H1 (cell line): ENCODE measurements at places on chromosomes 12 and 14.

DNA sequence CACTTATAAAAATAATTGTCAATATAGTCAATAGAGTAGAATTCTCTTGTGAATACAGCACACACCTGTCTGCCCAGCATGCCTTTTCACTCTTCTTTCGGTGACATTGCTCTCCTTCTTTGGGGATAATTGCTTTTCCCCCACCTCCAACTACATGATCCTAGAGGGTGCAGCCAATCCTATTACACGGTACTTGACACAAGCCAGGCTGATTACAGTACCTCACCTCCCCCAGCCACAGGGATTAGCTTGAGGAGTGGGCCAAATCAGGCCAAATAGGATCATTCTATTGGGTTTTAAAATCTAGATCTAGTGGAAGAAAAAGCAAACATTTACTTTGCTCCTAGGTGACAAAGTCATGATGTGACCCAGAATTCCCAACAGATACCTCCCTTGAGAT lies 16.8 kb upstream of the NFYB start:
- H3K36me3 ChIP-seq = no peaks in the 10 kb centered on the region
- no peak overlapping the region for H3K4me3 ChIP-seq
- no peaks in the 10 kb centered on the region for H3K27me3 ChIP-seq
- DNase-seq = no peak
- H3K27ac ChIP-seq = no peak overlapping the region
- H3K4me1 ChIP-seq = no peaks in the 10 kb centered on the region

GRCh38 chr14:79420725-79421124 lies 790.6 kb downstream of the DIO2 start:
- no peak overlapping the region for H3K4me3 ChIP-seq
- H3K36me3 ChIP-seq = no peaks in the 10 kb centered on the region
- H3K4me1 ChIP-seq = no peaks in the 10 kb centered on the region
- H3K27me3 ChIP-seq = no peaks in the 10 kb centered on the region
- no peak for DNase-seq
- no peak overlapping the region for H3K27ac ChIP-seq

GRCh38 chr14:35332517-35333263 lies 40.5 kb downstream of the PSMA6 start:
- H3K4me1 ChIP-seq = peaks cover 37% of the 10 kb centered on the region
- H3K27ac ChIP-seq = no peak overlapping the region
- H3K36me3 ChIP-seq = no peaks in the 10 kb centered on the region
- no peaks in the 10 kb centered on the region for H3K27me3 ChIP-seq

DNA sequence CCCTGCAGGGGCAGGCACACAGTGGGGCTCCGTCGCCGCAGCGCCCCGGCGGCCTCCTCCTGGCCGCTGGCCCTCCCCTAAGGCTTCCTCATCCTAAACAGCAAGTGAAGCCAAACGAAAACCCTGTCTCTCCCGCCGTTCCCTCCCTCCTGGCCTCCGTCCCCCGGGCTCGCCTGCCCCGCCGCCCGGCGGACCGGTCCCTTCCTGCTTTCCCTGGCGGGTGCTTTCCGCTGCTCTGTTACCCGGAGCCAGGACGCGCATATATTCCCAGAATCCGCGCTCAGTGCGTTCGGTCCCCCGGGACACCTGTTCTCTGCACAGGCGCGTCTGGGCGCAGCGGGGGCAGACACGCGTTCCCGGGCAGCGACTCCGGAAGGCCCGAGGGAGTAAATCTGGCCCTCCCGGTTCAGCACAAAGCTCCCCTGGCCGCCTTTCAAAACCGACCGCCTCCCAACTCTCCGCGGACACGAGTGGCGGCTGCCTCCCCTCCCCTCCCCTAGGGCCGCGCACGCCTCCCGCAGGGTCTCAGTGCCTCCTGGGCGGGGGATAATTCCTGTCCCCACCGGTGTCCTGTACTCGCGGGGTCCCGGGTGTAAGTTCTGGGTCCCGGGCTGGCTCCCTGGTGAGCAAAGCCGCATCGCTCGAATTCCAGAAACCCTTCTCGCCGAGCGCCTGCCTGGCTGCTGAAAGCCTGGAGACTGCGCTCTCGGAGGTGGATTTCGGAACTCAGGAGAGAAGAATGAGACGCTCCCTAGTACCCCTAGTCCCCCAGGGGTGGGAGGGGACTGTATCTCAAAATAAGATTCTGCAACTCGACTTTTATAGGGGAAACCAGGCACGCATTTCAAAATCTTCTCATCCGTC lies 21.4 kb upstream of the CEP170B start:
- H3K4me1 ChIP-seq = peaks cover 14% of the 10 kb centered on the region
- no peak overlapping the region for H3K27ac ChIP-seq

DNA sequence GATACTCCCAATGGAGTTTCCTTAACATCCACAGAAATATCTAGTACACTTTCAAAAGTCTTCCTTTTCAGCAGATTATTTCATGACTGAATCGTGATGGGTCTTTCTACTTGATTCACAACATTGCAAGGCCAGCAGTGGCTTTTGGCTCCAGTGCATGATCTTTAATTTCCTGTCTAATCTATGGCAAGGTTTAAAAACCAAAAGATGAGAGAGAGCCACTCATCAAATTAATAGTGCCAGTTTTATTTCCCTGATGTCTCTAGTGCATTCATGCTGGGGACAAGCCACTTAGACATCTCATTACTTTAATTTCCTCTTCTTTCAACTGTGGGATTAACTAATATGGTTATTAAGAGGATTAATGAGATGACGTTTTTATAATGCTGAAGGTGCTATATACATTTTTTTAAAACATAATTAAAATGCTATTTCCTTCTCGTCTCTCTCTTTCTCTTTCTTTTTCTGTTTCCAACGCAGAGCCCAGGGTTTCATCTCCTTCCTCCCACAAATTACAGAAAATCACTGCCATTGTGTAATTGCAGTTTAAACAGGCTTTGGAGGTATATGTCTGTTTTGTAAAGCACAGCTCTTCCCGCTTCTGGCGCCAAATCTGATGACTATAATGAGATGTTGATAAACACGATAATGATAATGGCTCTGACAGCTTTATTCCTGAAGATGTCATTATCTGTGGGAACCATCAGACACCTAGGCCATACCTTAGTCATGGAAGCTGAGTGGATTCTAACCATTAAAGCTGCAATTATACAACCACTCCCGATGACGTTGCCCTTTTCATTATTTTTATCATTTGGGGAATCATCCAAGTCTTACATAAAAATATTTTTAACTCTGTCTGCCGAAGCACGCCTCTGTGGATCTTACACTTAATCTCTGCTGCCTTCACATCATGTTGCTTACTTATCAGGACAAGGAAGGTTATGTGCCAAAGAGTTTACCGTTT lies 103.1 kb upstream of the PPM1H start:
- no peak overlapping the region for H3K27ac ChIP-seq
- no peak for DNase-seq

DNA sequence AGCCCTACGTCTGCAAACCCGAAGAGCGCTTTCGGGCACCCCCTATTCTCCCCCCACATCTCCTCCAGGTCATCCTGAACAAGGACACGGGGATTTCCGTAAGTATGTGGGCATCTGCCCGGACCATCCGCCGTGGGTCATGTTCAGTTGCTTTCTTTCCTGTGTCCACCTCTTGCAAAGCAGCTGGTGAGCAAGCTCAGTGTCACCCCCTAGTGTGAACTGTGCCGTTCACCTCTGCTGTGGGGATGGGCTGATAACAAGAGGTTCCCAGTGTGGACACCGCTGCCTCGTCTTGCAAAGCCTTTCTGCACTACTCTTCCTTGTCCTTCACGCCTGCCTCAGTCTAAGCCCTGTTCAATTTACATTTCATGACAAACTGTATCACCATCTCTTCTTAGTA lies 8.6 kb downstream of the PRKAB1 start:
- no peaks in the 10 kb centered on the region for H3K27me3 ChIP-seq
- no peak for DNase-seq
- H3K4me3 ChIP-seq = no peak overlapping the region
- no peaks in the 10 kb centered on the region for H3K4me1 ChIP-seq
- no peak overlapping the region for H3K27ac ChIP-seq

DNA sequence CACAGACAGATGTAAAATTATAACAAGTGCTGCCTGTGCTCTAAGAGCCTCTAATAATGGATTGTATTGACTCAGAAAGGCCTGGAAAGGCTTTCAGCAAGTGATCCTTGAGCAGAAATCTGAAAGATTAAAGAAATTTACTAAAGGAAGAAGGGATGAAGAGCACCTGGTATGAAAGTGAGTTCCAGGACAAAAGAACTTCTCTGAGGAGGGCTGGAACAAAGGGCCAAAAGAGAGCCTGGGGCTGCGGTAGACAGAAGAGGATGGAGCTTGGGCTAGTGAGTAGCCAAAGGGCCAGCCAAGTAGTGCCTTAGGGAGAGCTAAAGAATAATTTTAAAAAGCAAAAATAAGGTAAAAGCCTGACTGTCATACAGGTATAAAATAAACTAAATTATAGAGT lies 44.0 kb downstream of the BCAT1 start:
- DNase-seq = peak; percentile 29
- no peak overlapping the region for H3K4me3 ChIP-seq
- H3K27ac ChIP-seq = no peak overlapping the region
- H3K36me3 ChIP-seq = no peaks in the 10 kb centered on the region
- H3K27me3 ChIP-seq = no peaks in the 10 kb centered on the region

DNA sequence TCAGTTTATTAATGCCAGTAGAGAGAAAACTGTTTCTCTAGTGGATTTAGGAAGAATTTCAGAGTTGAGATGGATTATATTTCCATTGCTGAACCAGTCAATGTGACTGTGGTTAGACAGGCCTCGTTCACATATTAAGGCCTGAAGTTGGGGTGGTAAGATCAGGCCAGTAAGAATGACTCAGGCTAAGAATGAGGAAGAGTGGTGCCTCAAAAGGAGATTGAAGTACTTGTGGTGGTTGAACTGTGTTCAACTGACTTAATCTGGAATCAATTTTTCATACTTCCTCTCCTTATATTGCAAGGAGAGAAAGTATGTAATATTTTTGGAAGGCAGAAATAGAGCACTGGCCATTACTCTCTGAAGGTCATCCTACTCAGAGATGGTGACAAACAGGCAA lies 37.8 kb upstream of the ATF7IP start:
- H3K27me3 ChIP-seq = no peaks in the 10 kb centered on the region
- no peak overlapping the region for H3K27ac ChIP-seq
- DNase-seq = no peak
- H3K4me3 ChIP-seq = no peak overlapping the region

DNA sequence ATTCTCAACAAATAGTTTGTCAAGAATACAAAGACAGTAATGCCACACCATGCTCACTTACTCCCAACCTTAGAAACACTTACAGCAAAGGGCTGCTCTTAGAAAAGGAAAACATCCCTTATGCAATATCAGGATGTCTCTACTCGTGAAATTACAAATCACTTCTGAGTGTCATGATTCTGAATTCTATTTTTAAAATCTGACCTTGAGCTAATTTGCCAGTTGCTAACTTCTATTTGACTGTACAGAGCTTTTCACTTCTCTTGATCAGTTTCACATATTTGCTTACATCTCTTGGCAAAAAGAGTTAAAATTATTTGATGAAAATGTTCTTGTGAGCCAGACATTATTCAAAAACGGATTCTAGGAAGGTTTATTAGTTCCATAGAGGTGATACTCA lies 136.7 kb upstream of the SLC35F4 start:
- no peak overlapping the region for H3K27ac ChIP-seq
- no peak for DNase-seq

- no peak overlapping the region for H3K27ac ChIP-seq
- no peak for DNase-seq
- H3K27me3 ChIP-seq = no peaks in the 10 kb centered on the region
- no peak overlapping the region for H3K4me3 ChIP-seq
These were observed 19.6 kb downstream of the SLC8B1 start for GRCh38 chr12:113315358-113315757.

- no peak for DNase-seq
- no peak overlapping the region for H3K27ac ChIP-seq
- H3K27me3 ChIP-seq = no peaks in the 10 kb centered on the region
- H3K4me1 ChIP-seq = peaks cover 8% of the 10 kb centered on the region
These were observed 37.7 kb downstream of the NRDE2 start for GRCh38 chr14:90293766-90294730.

- H3K36me3 ChIP-seq = no peaks in the 10 kb centered on the region
- no peak overlapping the region for H3K27ac ChIP-seq
- H3K4me1 ChIP-seq = no peaks in the 10 kb centered on the region
- DNase-seq = no peak
- no peak overlapping the region for H3K4me3 ChIP-seq
These were observed 2.0 kb upstream of the CCDC197 start for GRCh38 chr14:93994919-93995682.

- H3K4me3 ChIP-seq = no peak overlapping the region
- H3K27ac ChIP-seq = no peak overlapping the region
- H3K36me3 ChIP-seq = no peaks in the 10 kb centered on the region
- peaks cover 6% of the 10 kb centered on the region for H3K4me1 ChIP-seq
- DNase-seq = no peak
These were observed 41.6 kb downstream of the CHST11 start for GRCh38 chr12:104498211-104498801.

DNA sequence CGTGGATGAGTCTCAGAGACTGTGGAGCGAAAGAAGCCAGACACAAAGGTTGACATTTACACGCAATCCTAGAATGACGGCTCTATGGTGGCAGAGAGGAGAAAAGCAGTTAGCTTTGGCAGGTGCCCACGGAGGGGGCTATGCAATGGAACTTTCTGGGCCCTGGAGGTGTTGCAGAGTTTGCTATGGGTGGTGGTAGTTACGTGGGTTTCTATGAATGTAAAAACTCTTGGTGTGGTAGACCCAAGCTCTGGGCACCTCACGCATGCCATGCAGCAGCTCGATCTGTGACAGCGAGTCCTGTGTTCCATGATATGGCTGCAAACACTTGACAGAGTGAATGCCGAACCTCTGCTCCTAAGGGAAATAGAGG lies 5.0 kb upstream of the INF2 start:
- H3K4me3 ChIP-seq = no peak overlapping the region
- peaks cover 11% of the 10 kb centered on the region for H3K4me1 ChIP-seq
- H3K27ac ChIP-seq = no peak overlapping the region
- H3K27me3 ChIP-seq = no peaks in the 10 kb centered on the region; the same call in 1 of the 2 replicates

DNA sequence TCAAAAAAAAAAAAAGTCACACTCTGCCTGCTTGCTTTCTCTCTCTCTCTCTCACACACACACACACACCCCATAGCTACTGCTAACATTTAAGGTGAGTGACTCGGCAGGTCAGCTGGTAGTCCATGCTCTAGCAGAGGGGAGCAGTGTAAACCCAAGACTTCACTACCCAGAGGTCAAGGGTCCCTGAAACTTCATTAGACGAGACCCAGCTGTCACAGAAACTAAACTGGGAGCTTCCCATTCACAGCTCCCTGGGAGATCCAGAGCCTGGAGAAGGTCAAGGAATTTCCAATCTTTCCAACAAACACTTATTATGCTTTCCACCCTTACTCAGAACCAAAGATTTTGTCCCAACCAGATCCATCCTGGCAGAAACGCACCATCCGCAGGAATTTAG lies 33.2 kb downstream of the CKAP4 start:
- no peak for DNase-seq
- no peaks in the 10 kb centered on the region for H3K27me3 ChIP-seq
- H3K27ac ChIP-seq = no peak overlapping the region
- no peaks in the 10 kb centered on the region for H3K36me3 ChIP-seq

DNA sequence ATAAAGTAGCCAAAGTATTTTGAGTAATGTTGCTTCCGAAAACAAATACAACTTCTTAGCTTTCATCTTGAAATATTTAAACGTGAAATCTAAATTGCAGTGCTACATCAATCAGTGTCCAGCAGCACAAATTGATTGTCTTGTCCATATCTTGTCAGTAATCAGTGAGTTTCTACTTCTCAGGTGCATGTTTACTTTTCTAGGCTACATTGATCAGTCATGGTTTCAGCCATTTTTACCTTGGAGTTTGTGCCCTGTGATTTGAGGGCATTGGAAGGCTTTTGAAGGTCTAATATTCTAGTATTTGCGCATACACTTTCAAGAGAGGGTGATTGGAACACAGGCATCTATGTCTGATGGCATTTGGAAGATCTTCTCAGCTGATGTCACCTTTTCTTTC lies 12.4 kb downstream of the RMST start:
- H3K27me3 ChIP-seq = no peaks in the 10 kb centered on the region
- H3K27ac ChIP-seq = no peak overlapping the region
- H3K36me3 ChIP-seq = no peaks in the 10 kb centered on the region; the same call in 1 of the 2 replicates
- DNase-seq = no peak
- H3K4me3 ChIP-seq = no peak overlapping the region
- H3K4me1 ChIP-seq = peaks cover 16% of the 10 kb centered on the region
